ENCODE measurements at places on chromosomes 2 and 18.

DNA sequence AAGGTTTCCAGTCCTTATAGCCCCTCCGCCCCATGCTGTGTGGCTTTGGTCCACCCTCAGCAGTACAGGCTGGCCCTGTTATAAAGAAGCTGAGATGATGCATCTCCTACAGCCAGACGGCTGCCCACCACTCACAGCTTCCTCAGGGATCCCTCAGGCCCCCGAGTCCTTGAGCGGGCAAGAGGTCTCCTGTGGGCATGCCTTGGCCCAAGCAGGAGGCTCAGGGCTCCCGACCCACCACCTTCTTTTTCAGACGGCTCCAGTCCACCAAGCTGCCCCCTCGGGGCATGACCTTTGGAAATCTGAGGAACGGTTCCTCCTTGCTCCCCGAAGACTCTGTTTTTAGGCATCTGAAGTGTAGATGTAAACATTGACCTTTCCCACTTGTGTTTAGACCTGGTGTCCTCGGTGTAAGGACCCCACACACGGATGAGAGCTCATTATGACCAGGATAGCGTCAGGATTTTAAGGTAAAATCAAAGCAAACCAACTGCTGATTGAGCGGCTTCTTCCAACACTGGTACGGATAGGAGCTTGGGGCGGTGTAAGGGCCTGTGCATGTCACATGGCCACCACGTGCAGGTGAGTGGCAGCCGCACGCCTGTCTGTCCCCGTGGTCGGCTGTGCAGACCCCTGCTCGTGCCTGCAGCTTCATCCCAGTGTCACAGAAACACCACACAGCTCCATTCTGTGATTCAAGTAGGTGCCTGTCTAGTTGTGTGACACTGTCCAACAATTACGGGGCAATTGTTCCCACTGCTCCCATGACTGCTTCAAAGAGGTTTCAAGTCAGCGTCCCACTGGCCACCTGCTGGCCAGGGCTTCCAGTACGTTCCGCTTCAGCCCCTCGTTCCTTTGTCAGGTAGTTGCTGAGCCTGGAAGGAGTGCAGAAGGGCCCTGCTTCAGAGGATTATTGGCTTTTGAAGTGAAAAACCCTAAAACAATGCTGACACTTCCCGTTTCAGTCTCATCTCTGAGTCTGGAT is 74.7 kb downstream of the NDUFA10 start:
- no peak for DNase-seq

GRCh38 chr2:237649541-237650454 is 22.4 kb downstream of the LRRFIP1 start:
- DNase-seq, result no peak

GRCh38 chr18:79798999-79799370 is 1.2 kb downstream of the KCNG2 start:
- no peak for DNase-seq

DNA sequence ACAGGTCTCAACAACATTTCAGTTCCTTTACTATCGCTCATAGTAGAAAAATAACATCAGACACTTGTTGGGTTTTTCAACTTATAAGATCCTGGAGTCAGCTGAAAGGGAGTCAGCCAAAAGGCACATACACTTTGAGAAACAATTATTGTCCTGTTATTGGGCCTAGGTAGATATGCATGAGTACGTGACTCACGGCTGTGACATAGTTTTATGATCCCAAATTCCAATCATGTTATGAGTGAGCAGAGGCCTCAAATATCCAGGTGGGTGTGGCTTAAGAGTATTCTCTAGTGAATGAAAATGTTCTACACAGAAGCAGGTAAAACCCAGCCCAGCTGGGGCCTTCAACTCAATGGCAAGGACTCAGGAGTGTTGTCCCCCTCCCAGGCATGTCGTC is 27.2 kb downstream of the SERPINB8 start:
- DNase-seq, result no peak

- peak; percentile 73 for DNase-seq
Observed at GRCh38 chr2:68318914-68319397, 793 bp downstream of the CNRIP1 start.

DNA sequence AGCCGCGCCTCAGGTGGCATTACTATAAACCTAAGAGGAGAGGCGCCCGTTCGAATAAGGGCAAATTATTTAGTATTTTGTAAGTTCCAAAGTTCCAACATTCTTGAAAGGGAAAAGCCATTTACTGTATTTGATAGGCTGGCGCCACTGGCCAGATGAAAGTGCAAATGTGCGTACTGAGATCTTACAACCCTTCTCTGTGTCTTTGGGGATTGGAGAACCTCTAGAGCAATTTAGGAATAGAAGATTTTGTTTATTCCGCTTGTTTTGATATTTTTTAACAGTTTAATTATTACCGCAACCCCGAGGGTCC is 467 bp upstream of the WDR35 start:
- no peak for DNase-seq

Data from amygdala (tissue), 56 donors.